ENCODE measurements at places on chromosomes 16 and 17.

- no peak for DNase-seq
These were observed 1.4 kb upstream of the SPNS2 start for GRCh38 chr17:4497101-4497824.

GRCh38 chr17:33416131-33416530, 123.0 kb upstream of the ASIC2 start:
- no peak for DNase-seq

- no peak for DNase-seq
These were observed 3.8 kb upstream of the DCAF7 start for GRCh38 chr17:63546308-63547082.

GRCh38 chr16:1884889-1885288, 12.9 kb upstream of the MEIOB start:
- no peak for DNase-seq

DNA sequence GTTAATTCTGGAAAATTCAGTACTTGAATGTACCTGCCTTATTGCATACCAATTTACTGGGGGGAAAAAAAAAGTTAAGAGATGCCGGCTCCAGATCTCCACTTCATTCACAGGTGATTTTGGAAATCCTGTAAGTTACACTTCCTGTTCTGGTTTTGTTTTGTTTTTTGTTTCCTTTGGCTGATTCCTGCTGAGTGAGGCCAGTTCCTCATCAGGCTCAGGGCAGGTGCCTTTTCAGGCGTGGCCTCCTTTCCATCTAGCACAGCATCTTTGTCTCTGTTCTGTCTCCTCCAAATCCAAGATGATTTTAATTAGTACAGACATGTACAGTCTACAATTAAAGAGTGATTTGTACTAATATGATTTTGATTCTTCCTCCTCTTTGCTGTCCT, 19.2 kb downstream of the CYB561 start:
- no peak for DNase-seq

DNA sequence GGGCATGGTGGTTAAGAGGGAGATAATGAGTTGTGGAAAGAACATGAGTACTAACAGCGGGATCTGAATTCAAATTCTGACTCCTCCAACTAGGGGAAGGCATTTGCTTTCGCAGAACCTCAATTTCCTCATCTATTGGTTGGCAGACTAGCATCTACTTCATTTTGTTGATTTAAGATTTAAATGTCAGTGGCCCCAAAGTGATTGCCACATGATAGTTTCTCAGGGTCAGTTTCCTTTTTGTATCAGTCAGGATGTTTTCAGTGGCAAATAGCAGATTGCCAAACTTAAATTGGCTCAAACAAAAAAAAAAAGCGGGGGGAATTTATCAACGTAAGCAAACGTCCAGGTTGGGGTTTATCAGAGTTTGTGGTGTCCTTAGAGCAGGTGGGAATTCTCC, 25.1 kb upstream of the NOS2 start:
- no peak for DNase-seq

- DNase-seq, result no peak
These were observed 12.0 kb downstream of the AMFR start for GRCh38 chr16:56413381-56413780.

GRCh38 chr17:17514993-17515933, 19.1 kb upstream of the RASD1 start:
- peak; percentile 57 for DNase-seq

GRCh38 chr16:79449900-79450299, 150.6 kb downstream of the MAF start:
- DNase-seq, result no peak

DNA sequence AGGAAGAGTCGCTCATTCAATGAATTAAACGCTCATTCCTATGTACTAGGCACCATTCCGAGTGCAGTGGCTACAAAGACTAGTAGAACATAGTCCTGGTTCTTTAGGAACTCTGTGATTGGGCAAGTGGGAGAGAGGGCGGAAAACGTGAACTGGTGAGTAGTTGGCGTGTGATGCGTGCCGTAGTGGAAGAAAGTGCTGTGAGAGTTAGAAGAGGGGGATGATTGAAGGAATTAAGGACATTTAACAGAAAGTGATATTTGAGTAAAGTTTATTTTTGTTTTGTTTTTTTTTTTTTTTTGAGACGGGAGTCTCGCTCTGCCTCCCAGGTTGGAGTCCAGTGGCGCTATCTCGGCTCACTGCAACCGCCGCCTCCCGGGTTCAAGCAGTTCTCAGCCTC, 7.9 kb upstream of the SLFN14 start:
- no peak for DNase-seq

DNA sequence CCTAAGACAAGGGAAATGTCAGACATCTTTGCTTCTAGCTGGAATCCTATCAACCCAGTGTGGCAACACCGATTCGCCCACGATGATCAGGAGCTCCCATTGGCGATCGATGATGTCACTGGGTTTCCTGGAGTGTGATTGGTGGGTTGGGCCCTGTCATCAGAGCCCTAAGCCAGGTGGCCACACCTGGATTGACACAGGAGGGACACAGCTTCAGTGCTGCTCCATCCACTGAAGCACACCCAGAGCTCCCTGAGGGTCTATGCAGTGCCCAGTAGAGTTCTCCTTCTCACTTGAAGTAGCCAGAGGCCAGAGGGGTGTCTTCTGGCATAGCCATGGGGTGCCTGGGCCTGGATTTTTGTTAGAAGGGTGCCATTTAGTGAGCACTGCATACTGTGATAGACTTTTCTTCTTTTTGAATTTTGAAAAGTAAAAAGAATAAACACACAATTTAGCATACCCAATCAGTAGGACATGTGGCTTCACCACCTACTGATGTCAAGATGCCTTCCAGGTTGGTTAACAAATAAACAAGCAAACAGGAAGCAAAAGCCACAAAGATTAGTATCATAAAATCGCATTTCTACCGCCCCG, 77.6 kb downstream of the CMIP start:
- no peak for DNase-seq

DNA sequence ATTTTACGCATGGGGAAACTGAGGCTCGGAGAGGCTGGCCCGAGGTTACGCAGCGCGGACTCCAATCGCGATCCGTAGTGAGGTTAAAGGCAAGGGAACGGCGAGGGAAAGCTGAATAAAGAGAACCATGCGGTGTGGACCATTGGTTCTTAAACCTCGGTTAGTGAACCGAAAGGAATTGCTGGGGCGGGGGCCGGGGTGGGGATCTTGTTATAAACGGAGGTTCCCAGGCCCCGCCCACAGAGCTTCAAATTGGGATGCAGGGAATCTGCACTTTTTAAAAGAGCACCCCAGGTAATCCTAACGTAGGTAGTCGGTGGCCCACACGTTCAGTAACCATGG, 524 bp downstream of the IQCK start:
- DNase-seq, result no peak

DNA sequence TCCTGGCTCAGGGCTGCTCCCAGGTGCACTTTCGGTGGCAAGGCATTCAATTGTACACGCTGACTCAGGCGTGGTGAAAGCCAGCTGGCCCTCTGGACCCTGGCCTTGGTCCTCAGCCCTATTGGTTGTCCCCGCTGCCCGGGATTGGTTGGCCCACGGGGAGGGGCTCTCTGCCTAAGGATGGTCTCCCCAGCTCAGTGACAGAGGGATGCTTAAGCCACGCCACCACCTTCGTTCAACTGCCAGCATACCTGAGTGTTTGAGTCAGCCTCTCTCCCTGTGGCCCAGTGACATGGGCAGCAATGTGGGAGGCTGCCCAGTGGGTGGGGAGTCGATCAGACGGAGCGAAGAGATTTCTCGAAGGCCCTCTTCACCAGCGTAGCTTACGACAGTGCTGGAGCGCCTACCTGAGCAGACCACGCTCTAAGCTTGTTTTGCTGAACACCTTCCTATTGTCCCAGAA, 30.3 kb downstream of the IRF8 start:
- no peak for DNase-seq

DNA sequence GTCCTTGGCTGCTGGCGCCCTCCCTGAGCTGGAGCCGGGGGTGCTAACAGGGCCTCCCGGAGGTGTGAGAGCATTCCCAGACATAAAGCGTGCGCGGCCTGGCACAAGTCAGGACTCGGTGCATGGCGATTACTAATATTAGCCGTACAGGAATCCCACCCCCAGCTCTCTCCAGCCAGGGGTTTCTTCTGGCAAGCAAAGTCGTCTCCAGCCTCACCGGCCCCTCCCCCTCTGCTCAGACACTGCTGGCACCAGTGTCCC, 5.0 kb downstream of the CASKIN1 start:
- no peak for DNase-seq

DNA sequence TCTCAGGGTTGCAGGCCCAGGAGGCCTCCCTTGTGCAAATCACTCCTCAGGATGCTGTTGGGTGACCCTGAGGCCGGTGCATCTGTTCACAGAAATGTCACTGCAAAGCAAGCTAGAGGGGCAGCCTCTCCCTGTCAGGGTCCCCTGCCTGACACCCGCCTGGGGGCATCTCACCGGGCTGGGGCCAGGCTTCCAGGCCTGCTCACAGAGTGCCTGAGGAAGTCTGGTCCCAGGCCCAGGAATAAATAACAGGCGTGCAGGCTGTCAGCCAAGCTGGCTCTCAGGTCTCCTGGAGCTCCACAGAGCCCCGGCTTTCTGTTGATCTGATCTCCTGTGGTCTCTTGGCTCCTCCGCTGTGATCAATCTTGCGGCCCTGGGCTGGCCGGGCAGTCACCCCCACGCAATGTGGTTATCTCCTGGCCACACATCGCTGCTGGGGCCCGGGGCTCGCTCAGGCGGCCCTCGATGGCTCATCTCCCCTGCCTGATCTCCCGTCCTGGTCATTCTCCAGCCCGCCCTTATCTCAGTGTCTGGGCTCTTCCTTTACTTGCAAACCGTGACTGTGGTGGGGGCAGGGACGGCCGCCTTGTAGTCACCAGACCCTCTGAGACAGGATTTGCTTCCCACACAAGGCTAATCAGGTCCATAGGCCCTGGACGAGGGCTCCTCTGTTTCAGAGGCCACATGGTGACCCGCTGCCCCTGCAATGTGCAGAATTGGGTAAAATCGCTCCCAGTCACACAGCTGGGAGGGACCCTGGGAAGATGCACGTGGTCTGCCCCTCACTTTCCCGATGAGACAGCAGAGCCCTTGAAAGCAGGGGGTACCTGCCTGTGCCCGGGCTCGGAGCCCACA, 231.2 kb upstream of the GSE1 start:
- DNase-seq, result no peak

DNA sequence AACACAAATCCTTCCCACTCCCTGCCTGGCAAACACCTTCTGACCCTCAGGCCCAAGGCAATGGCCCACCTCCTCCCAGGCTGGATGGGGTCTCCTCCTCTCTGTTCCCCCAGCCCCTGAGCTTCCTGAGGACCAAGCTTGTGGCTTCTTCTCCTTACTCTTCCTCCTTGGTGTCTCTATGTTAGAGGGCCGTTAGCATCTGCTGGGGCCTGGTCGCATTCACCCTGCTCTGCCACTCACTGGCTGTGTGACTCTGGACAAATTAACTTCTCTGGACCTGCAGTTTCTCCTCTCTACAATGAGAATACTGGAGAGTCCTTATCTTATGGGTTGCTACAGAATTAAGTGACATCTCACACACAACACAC, 725 bp upstream of the MT2A start:
- DNase-seq, result no peak

DNA sequence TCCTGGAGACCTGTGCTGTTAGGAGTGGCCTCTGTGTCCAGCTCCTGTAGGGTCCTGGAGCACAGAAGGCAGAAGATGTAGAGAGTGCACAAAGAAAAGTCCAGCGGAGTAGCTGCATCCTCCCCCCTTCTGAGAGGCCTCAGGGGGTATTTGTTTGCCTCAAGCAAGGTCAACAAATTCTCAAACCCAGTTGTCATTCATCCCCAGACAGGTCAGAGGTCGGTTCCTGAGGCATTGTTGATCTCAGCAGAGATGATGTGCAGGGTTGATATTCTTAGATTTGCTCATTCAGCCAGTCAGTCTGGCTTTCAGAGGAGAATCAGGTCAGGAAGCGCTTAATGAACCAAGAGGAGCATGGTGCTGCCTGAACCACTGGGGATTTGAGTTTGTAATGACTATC, 8.3 kb upstream of the RBFOX1 start:
- DNase-seq, result no peak

Data from femur (tissue), 1 donor.